SJSA1 (cell line): ENCODE measurements at places on chromosomes 12 and 14. TPM values are rescaled to one million over a fixed set of nuclear protein-coding genes. Genes with fewer than 3 reads are reported as not detected.

- no peak overlapping the region for H3K4me3 ChIP-seq
- peaks cover 26% of the 10 kb centered on the region for H3K36me3 ChIP-seq
- DNase-seq, result peak; percentile 63
- H3K27ac ChIP-seq, result peak overlapping the region; percentile 70
These were observed 9.5 kb downstream of the RITA1 start for GRCh38 chr12:113194971-113195391.

The SYNDIG1L gene
- not detected in 2 replicates for total RNA-seq

The TMCC3 gene
- 0.81 and 1.9 TPM in 2 replicates for total RNA-seq

- H3K27ac ChIP-seq, result no peak overlapping the region
- no peak overlapping the region for H3K4me3 ChIP-seq
- H3K27me3 ChIP-seq, result no peaks in the 10 kb centered on the region
- H3K36me3 ChIP-seq, result no peaks in the 10 kb centered on the region
- no peak for DNase-seq
- no peaks in the 10 kb centered on the region for H3K4me1 ChIP-seq
These were observed 72.2 kb downstream of the TSPAN8 start for GRCh38 chr12:71085575-71085974.

GRCh38 chr12:6951551-6952120, 480 bp downstream of the PTPN6 start:
- H3K27me3 ChIP-seq, result no peaks in the 10 kb centered on the region
- no peak overlapping the region for H3K27ac ChIP-seq
- DNase-seq, result no peak
- H3K36me3 ChIP-seq, result peaks cover 3% of the 10 kb centered on the region
- 0 out of 2 replicates have a peak, but pooled peaks cover 4% of the 10 kb centered on the region for H3K4me1 ChIP-seq
- no peak overlapping the region for H3K4me3 ChIP-seq

DNA sequence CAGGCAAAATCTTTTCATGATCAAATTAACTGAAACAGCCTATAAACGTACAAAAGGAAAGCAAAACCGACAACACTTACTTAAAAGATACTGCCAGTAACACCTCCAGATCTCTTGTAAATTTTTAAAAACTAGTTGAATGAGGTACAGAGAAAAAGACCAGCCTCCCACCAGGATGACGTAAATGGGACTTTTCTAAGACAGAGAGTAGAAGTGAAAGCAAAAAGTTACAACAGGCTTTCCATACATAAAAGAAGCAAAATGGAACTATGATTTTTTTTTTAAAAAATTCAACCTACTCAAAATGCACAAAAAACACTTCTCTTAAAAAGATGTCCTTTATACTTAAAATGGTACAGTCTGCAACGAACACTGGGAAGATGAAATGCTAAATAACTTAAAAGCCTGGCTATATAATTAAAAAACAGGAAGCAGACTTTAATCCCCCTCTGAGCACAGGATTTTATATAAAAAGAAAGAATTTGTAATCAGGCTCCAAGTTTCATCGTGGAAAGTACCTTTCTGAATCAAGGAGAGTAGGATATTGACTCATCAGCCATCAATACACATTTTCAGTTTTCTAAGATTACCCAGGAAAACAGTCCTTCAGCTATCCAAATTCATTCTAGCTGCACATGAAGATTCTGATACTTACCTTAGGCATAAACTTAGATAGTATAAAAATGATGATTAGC, 14.2 kb upstream of the MYO1A start:
- peak overlapping the region; percentile 42 for H3K27ac ChIP-seq
- no peaks in the 10 kb centered on the region for H3K4me1 ChIP-seq
- H3K36me3 ChIP-seq, result peaks cover 70% of the 10 kb centered on the region
- no peak overlapping the region for H3K4me3 ChIP-seq

DNA sequence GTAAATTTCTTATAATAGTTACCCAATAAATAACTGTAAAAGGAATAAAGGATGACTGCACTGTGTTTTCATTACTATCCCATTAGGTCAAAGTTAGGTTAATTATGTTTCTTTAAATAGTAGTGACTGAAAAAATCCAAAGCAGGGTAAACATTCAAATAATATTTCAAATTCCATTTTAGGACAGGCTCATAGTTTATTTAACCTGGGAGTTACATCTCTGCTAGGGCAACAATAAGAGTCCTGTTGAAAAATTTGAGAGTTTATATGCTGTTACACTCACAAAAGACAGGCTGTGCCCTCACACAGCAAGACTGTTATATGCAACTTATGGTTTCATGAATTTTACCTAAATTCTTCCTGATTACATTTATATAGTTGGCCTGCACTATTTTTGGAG, 8.0 kb downstream of the ERP27 start:
- H3K27me3 ChIP-seq, result no peaks in the 10 kb centered on the region
- H3K4me1 ChIP-seq, result peaks cover 23% of the 10 kb centered on the region
- no peak overlapping the region for H3K27ac ChIP-seq
- H3K36me3 ChIP-seq, result no peaks in the 10 kb centered on the region
- no peak for DNase-seq

- no peak overlapping the region for H3K4me3 ChIP-seq
- peaks cover 36% of the 10 kb centered on the region for H3K4me1 ChIP-seq
- H3K27me3 ChIP-seq, result no peaks in the 10 kb centered on the region
- peaks cover 15% of the 10 kb centered on the region for H3K36me3 ChIP-seq
- no peak for DNase-seq
These were observed 13.9 kb downstream of the ERG28 start for GRCh38 chr14:75646762-75647161.

GRCh38 chr14:106631879-106632278, 1105.5 kb downstream of the TMEM121 start:
- no peak overlapping the region for H3K4me3 ChIP-seq
- no peaks in the 10 kb centered on the region for H3K4me1 ChIP-seq
- H3K36me3 ChIP-seq, result no peaks in the 10 kb centered on the region
- no peak for DNase-seq
- no peaks in the 10 kb centered on the region for H3K27me3 ChIP-seq

DNA sequence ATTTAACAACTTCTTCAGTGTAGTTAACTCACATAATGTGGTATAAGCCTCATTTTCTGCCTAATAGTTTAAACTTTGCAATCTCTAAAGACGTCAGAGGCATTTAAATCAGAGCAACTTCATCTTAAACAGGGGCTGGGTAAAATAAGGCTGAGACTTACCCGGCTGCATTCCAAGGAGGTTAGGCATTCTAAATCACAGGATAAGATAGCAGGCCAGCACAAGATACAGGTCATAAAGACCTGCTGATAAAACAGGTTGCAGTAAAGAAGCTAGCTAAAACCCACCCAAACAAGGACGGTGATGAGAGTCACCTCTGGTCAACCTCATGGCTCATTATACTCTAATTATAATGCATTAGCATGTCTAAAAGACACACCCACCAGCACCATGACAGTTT, 115.6 kb upstream of the PKP2 start:
- H3K4me3 ChIP-seq, result no peak overlapping the region
- H3K4me1 ChIP-seq, result no peaks in the 10 kb centered on the region
- H3K27ac ChIP-seq, result no peak overlapping the region
- no peak for DNase-seq
- no peaks in the 10 kb centered on the region for H3K27me3 ChIP-seq

DNA sequence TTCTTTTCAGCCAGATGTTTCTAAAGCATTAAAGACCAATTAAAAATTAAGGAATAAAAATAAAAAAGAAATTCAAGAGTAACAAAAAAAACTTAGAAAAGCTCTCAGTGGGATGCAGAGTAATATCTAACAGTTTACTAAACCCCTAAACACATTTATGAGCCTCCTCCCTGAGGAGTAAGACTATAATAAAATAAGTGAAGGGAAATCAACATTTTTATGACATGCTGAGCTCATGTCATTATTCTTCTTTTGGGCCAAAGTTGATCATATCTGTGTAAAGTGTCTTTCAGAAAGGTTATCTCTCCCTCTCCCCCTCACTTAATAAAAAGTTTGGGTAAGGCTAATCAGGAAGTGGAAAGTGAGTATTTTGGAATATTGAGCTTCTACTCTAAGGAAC, 122.1 kb downstream of the MYRFL start:
- no peak for DNase-seq
- H3K4me3 ChIP-seq, result no peak overlapping the region
- H3K36me3 ChIP-seq, result no peaks in the 10 kb centered on the region

GRCh38 chr14:89881839-89882238, 72.7 kb downstream of the EFCAB11 start:
- H3K36me3 ChIP-seq, result no peaks in the 10 kb centered on the region
- H3K4me3 ChIP-seq, result no peak overlapping the region
- no peaks in the 10 kb centered on the region for H3K4me1 ChIP-seq
- DNase-seq, result no peak
- H3K27me3 ChIP-seq, result no peaks in the 10 kb centered on the region
- no peak overlapping the region for H3K27ac ChIP-seq

- no peak for DNase-seq
- no peak overlapping the region for H3K4me3 ChIP-seq
- H3K27me3 ChIP-seq, result no peaks in the 10 kb centered on the region
- no peaks in the 10 kb centered on the region for H3K4me1 ChIP-seq
- H3K27ac ChIP-seq, result no peak overlapping the region
- H3K36me3 ChIP-seq, result no peaks in the 10 kb centered on the region
These were observed 852.4 kb upstream of the MDGA2 start for GRCh38 chr14:48527832-48528231.

The ADGRD1 gene
- total RNA-seq, result 1.0 TPM in 1 of 2 replicates, not detected in the other
